ENCODE measurements at places on chromosomes 2 and 18. TPM values are rescaled to one million over a fixed set of nuclear protein-coding genes. Genes with fewer than 3 reads are reported as not detected.

- H3K27me3 ChIP-seq, result no peaks in the 10 kb centered on the region
- no peak overlapping the region for H3K4me3 ChIP-seq
- DNase-seq, result no peak
- peak overlapping the region; percentile 57 for H3K27ac ChIP-seq
Measured at GRCh38 chr2:204005940-204006721, 69.6 kb downstream of the ICOS start.

PSD4 gene
- 2.4 TPM for total RNA-seq

L3MBTL4 gene
- total RNA-seq, result 0.65 TPM

PRSS56 gene
- 52.4 TPM for total RNA-seq

OLA1 gene
- total RNA-seq, result 166 TPM
